Ammon's horn (tissue), 1 donor: ENCODE measurements at places on chromosomes 2 and 18.

DNA sequence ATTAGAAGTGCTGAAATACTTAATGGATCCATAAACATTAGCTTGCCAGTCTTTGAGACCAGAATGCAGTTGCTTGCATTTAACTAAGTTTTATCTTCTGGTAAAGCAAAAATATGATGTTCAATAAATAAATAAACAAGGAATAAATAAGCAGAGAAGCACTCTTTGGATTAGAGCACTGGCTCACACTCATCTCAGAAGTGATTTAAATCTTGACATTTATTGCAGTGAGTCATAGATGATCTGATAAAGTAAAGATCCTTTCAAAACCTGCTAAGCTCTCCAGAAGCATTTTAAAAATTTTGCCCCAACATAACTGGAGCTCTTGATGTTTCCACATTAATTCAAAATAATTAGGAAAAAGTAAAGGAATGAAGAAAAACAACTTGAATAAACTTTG lies 66.8 kb downstream of the KYNU start:
- no peak for DNase-seq

DNA sequence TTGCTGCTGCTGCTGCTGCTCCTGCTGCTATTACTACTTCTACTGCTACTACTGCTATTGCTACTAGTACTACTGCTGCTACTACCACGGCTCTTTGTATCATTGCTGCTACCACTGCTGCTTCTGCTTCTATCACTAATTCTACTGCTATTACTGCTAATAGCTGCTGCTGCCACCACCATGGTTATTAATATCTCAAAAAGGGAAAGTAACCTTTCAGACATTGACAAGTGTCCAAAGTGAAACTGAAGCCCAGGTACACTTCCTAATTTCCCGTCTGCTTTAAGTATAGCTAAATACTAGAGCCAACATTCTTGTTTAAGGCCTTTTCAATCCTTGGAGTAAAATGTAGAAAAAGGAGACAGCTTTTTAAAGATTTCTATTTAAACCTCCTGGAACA lies 45.4 kb upstream of the EHBP1 start:
- no peak for DNase-seq

- no peak for DNase-seq
Observed at GRCh38 chr2:220123751-220124150, 496.3 kb downstream of the SLC4A3 start.

- no peak for DNase-seq
Observed at GRCh38 chr2:37387148-37387835, 42.9 kb downstream of the QPCT start.

DNA sequence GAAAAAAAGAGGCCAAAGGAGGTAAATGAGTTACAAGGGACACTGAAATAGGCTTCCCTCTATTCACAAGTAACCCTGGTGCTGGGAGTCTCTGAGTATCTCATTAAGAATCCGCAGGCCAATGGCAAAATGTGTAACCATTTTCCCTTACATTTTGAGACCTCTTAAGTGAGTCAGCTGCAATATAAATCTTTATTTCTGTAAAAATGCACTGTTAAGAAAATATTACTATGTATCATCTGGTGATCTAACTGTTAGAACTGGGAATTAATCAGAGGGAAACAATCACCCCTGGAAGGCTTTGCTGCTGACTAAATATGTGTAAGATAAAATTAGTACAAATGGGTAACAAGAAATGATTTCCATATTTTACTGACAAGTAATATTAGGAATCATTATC lies 483.1 kb upstream of the CHST9 start:
- no peak for DNase-seq
